Fibroblast of the conjunctiva (primary cell): ENCODE measurements at places on chromosomes 4 and X.

DNA sequence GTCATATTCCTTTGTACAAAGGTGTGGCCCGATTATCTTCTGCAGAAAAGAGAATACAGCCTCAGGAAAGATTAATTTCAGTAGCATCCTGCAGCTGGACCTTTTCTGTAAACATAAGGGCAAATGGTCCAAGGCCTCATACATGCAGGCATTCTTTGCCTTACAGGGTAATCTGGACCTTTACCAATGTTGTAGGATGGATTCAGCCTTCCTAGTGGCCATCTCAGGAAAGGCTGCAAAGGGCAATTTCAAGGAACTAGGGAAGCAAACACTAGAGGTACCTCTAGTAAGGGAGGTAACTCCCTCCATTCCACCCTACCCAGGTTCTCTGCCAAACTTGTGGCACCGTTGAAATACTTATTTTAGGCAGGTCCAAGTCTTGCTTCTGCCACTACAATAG lies 43.0 kb downstream of the UGT2B28 start:
- DNase-seq, result no peak

- no peak for DNase-seq
Observed at GRCh38 chr4:11483046-11483445, 54.4 kb upstream of the HS3ST1 start.

- DNase-seq, result no peak
Observed at GRCh38 chr4:155094201-155094820, 114.1 kb upstream of the NPY2R start.

DNA sequence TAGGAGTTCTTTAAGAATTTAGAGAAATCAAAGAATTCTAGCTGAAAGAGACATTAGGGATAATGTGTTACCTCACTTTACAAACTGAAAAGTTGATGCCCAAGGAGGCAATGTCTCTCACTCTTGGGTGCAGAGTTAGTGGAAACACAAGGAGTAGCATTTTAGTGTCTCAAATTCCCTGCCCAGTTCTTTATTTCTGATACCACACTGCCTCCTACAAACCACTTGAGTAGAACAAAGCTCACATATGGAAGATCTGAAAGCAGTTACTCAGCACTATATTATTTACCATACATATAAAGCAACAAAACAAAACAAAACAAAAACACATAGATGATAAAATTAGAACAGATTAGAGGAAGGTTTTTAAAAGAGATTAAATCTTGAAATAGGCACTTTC lies 124.2 kb downstream of the REELD1 start:
- no peak for DNase-seq

- DNase-seq, result peak; percentile 14
Observed at GRCh38 chr4:138835832-138836533, 179.6 kb upstream of the NOCT start.

DNA sequence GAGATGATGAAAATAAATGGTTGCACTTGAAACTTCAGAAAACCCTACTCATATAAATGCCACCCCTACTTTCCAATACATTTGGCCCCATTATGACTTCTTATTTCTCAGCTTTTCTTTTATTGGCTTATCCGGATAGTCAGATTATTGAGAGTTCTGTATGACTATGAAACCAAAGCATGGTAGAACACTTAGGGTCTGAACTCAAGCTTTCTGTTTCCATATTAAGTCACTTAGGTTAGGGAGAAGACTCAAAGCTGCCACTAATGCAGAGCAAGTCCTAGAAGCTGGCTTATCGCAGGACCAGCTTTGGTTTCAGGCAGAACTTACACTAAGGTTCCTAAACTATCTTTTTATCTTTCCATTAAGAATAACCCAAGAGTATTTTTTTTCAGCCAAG lies 229.9 kb upstream of the CPEB2 start:
- no peak for DNase-seq

DNA sequence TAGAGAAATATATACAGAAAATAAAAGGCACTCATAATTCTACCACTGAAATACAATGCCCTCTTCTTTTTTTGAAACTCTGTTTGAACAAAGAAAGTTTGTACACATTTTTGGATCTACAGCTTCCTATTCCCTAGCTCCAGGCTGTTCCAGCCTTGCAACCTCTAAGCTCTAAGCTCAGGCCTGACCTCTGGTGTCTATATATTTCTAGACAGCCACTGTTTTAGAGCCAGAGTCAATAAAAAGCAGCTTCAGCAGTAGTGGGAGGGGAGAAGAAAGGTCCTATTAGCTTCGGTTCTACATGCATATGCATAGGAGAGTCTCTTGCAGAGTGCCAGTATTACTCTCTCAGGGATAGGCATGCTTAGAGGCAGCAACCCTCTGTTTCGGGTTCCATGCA lies 39.7 kb downstream of the CLDN2 start:
- no peak for DNase-seq

DNA sequence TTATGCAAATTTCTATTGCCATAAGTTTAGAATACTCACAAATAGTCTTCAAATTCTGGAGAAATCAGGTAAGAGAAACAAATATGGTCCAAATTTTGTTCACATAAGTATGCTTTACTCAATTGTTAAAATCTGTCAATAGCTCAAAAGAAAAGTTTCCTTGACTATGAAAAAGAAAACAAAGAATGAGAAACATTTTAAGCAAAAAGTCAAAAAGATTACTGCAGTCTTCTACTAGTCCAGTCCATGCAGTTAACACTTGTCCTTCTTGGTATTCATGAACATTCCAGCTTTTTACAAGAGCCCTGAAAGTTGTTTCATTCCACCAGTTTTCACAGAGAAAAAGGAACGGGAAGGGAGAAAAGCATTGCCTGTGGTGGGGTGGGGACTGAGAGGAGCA lies 54.7 kb upstream of the ZXDA start:
- no peak for DNase-seq

GRCh38 chrX:123742440-123742839 lies 9.6 kb upstream of the THOC2 start:
- no peak for DNase-seq

GRCh38 chrX:47384502-47384901 lies 14.1 kb downstream of the ZNF157 start:
- peak; percentile 26 for DNase-seq

DNA sequence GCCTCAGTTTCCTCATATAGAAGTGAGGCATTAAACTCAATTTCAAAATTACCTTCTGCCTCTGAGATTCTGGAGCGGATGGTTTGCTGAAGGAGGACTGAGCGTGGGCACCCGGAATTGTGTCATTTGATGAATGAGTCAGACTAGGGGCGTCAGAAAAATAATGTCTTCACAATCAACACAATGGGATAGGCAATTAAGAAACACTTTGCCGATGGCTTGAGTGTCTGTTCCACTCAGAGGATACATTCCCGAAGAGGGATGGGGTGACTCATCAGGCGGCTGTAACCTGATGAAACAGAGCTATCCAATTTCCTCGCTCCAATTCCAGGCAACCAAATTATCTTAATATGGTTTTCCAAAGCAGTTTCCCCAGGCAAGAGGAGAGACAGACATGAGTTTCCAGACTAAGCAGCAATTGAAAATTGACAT lies 1.2 kb upstream of the CHRNA9 start:
- DNase-seq, result peak; percentile 63

DNA sequence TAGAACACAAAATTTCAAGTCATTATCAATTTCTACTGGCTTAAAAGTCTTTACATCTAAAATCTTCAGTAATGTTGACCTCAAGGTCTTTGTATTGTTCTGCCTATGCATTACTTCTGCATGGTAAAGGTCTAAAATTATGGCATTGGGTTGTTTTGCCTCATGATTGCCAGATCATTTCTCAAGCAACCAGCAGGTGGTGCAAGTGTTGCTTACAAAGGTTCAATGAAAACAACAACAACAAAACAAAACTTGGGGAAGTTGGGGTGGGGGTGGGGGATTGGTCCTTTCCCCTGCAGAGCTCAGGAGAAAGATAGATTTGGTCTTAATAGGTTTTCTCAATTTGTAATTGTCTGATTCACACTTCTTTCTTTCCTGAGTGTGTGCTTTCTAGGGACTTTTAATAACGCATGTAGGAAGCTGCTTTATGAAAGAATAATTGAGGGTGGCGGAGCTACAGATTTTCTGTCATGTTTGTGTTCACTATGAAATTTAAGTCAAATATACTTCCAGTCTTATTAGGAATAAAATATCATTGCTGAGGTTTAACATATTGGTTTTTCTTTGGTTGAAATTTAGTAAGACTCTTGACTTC lies 145.1 kb downstream of the COL4A5 start:
- DNase-seq, result no peak

DNA sequence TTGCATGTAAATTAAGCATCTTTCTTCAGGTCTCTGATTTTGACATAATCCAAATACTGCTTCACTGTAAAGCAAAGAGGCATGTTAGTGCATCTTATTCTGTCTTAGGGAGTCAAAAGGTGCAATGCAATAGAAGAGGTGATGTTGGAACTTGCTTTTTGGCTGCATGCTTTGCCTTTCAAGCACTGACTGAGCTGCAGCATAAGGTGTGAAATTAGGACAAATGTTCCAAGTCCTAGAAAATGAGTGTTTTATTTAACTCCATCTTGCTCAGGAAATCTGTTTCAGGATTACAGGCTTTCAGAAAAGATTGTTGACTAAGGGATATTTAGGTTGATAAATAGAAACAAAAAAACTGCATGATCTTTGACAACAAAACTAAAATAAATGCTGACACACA lies 30.8 kb downstream of the NAA11 start:
- DNase-seq, result no peak

GRCh38 chrX:25003066-25003849 lies 12.5 kb downstream of the ARX start:
- no peak for DNase-seq

DNA sequence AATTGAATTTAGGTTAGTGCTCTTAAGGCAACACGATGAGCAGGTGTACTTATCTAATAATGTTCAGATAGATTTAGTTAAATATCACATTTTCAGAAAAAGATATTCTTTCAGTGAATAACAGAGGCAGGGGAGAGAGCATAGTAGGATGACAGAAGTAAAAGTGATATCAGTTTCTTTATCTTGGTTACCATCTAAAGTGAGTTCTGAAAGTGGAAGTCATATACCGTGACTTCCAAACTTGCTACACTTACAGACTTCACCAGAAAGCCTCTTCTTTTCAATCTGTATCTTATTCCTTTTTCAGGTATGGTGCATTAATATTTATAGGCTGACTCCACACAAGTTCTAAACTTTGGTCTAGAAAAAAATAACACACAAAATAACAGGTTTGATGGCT lies 124.9 kb downstream of the POU4F2 start:
- no peak for DNase-seq

- no peak for DNase-seq
Observed at GRCh38 chr4:139764182-139764581, 98.6 kb downstream of the MGST2 start.

GRCh38 chrX:142483965-142484364 lies 278.9 kb upstream of the MAGEC2 start:
- no peak for DNase-seq

DNA sequence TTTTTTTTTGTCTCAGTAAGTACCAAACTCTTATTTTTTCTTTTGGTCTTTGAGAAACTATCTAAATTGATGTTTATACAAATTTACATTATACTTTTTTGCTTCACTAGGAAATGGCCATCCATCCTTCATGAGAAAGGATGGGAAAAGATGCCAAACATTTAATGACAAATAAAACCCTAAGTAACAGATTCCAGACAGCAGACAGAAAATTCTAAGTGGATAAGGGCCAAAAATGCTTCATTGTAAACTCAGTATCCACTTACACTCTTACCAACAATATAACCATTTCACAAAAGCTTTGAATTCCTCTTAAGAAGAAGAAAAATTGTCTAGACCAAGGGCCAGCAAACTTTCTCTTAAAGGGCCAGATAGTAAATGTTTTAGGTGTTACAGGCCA lies 3.5 kb downstream of the GUCY1B1 start:
- no peak for DNase-seq

GRCh38 chr4:139873111-139873860 lies 207.7 kb downstream of the MGST2 start:
- no peak for DNase-seq

- no peak for DNase-seq
Observed at GRCh38 chr4:40455340-40455902, 120.3 kb downstream of the CHRNA9 start.

DNA sequence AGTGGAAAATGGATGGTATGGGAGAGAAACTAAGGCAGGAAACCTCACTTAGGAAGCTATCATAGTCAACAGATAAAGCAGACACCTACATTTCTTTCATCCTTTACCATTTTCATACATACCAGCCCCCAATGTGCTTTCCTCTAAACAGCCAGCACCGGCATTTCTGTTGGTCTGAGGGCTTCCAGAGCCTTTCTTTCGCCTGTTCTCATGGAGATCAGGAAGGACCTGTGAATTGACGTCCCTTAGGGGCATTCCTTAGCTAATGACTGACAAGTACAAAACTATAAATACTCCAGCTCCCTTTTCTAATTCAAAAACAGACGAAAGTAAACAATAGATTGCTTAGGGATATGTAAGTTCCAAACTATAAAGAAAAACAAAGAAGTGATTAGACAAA lies 215.5 kb upstream of the CNKSR2 start:
- no peak for DNase-seq

DNA sequence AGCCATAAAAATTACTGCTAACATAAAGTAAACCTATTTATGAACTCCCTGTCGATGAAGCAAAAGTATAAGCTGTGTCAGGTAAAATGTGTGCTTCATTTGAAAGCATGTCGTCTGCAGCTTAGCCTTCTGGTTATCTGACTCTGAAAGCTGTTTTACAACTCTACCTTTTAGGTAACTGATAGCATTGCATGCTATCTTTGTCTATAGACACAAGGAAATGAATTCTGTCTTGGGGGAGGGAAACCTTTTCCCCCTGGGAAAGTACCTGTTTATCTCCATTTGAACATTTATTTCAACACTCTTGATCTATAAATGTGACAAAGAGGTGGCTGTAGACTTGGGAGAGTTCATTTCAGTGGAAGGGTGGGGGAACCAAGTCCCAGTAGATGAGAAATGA lies 51.4 kb downstream of the RAB40A start:
- DNase-seq, result no peak

- DNase-seq, result no peak
Observed at GRCh38 chrX:112826023-112826422, 14.6 kb downstream of the AMOT start.
